ENCODE measurements at places on chromosomes 11 and 22.

DNA sequence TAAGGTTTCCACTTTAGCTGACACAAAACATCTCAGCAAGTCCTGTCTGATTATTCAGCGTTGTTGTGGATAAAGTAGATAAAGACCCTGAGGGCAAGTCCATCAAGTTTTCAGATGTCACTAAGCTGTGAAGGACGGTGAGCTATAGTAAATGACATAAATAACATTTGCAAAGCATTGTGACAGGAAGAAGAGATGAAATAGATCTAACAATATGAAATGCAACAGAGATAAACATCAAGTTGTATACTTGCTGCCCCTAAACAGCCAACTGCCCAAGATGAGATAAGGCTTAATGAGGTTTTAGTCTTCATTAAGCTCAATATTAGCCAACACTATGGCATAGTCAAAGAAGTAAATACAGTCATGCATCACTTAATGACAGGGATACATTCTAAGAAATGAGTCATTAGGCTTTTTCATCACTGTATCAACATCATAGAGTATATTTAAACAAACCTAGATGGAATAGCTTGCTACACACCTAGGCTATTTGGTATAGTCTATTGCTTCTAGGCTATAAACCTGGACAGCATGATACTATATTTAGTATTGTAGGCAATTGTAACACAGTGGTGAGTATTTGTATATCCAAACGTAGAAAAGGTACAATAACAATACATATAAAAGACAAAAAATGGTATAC is 625.1 kb upstream of the ANO5 start:
- DNase-seq: no peak

- no peak for DNase-seq
Observed at GRCh38 chr11:26696330-26696729, 25.5 kb downstream of the SLC5A12 start.

DNA sequence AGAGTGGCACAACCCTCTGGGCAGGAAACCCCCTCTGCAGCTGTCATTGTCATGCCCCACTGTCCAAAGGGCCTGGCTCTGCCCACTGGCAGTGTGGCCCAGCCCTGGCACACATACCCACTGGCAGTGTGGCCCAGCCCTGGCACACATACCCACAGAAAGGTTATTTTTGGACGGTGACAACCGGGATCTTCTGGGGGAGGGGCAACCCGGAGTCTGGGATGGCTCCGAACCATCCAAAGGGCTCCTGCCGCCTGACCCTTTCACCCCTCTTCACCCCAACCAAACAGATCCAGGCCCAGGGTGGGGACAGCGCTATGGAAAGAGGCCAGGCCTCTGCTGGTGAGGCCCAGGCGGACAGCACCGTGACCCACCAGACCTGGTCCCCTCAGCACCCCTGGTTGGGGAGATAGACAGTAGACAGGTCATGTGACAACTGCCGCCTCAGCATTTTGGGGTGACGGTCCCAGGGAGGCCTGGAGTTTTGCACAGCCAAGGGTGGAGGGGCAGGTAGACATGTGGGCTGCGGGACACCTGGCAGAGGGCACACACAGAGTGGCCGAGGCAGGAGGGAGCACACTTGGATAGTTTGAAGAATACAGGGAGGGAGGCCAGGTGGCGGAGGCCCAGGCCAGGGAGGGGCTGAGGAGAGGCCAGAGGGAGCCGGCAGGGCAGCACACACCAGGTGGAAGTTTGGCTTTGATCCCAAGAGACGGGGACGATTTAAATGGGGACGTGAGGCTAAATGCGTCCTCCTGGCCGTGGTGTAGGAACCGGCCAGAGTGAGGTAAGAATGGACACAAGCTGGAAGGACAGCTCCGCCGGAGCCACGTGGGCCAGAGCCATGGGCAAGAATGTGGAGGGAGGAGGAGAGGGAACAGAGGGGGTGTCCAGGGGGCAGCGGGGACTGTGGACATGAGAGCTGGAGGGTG is 2.9 kb downstream of the MAPK12 start:
- no peak for DNase-seq

GRCh38 chr11:75815345-75816168 is 547 bp downstream of the UVRAG start:
- DNase-seq: no peak

DNA sequence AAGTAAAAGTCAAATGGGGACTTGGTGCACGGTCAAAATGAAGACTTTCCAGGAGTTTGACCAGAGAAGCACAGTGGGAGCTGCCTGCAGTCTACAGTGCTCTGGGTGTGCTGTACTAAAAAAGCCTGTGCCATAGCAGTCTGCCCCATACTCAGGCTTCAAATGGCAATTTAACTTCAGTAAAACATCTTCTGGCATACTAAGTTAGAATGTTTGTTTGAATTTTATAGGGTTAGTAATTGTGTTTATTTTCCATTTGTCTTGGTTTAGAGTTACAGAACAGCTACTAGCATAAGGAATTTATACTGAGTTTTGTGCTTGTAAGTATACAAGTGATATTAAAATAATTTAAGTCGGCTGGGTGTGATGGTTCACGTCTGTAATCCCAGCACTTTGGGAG is 29.3 kb upstream of the LIPT2 start:
- DNase-seq: no peak

- DNase-seq: no peak
Observed at GRCh38 chr11:58647866-58648265, 25.4 kb downstream of the CNTF start.

DNA sequence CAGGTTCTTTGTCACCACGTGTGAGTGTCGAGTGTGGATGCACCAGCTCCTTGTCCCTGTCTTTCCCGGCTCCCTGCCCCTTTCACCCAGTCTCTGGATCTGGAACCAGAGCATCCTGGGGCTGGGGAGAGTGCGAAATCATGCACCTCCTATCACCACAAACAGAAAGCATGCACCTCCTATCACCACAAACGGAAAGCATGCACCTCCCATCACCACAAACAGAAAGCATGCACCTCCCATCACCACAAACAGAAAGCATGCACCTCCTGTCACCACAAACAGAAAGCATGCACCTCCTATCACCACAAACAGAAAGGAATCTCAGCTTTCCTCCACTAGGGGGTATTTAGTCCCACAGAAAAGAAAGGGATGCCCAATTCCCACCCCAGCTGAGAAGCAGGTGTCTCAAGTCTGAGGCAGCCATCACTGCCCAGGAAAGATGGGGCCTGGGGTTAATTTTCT is 5.9 kb upstream of the GLB1L3 start:
- DNase-seq: no peak

GRCh38 chr22:30474683-30475424 is 3.0 kb upstream of the SEC14L3 start:
- no peak for DNase-seq

GRCh38 chr11:108865406-108865805 is 200.5 kb downstream of the DDX10 start:
- DNase-seq: no peak

- no peak for DNase-seq
Observed at GRCh38 chr11:57368845-57369232, 12.1 kb downstream of the PRG3 start.

- DNase-seq: peak; percentile 99
Observed at GRCh38 chr11:2400069-2400761, at the start of gene TSSC4. TSS of gene TSSC4 (plus strand) at chr11:2400750. CDS start at chr11:2402634, 1,884 bp downstream.

DNA sequence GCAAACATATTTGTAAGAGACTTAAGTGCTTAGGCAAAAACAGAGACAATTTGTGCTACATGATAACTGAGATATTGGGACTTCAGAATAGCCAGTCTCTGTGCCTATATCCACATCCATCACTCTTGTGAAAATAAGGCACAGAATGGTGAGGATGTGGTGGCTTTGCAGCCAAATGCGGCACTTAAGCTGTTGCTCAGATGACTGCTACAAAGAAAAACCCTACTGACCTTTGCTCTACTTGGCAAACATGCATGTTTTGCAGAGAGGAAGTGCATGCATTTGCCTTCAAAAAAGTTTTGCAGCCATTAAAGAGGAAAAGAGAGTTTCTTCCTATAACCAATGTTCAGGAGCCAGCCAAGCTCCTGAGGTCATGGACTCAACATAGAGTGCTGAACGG is 675.0 kb upstream of the KIRREL3 start:
- no peak for DNase-seq

- no peak for DNase-seq
Observed at GRCh38 chr11:74948546-74948897, 369 bp downstream of the XRRA1 start.

GRCh38 chr22:42169055-42169469 is 38.5 kb upstream of the CYP2D6 start:
- no peak for DNase-seq

DNA sequence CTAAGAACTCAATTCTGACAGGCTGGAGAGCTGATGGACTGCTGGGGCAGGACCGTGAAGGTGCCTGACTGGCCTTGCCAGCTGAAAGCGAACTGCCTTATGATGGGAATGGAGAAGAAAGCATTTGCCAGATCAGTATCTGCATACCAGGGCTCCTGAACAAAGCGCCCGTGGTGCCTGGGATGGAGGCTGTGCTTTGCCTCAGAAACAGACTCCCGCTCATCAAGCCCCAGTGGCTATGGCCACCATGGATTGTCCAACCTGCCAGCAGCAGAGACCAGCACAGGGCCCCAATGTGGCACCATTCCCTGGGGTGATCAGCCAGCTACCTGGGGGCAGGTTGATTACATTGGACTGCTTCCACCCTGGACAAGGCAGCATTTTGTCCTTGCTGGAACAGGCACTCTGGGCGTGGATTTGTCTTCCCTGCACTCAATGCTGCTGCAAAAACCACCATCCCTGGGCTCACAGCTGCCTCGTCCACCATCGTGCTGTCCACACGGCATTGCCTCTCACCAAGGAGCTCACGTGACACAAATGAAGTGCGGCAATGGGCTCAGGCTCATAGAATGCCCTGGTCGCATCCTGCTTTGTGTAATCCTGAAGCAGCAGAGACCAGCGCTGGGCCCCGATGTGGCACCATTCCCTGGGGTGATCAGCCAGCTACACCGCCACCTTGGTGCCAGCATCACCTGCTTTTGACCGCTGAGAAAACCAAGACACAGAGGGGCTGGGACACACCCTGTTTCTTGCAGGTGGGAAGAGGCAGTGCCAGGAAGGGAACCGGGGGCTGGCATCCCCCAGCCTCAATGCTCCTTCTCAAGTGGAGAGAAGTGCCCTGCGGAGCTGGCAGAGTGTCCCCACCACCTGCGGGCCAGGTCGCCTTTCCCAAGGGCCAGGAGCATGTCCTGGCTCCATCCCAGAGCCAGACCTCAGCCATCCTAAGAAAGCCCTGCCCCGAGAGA is 1367.5 kb downstream of the BRD1 start:
- DNase-seq: no peak

GRCh38 chr11:120655589-120655988 is 144.0 kb downstream of the GRIK4 start:
- DNase-seq: no peak

DNA sequence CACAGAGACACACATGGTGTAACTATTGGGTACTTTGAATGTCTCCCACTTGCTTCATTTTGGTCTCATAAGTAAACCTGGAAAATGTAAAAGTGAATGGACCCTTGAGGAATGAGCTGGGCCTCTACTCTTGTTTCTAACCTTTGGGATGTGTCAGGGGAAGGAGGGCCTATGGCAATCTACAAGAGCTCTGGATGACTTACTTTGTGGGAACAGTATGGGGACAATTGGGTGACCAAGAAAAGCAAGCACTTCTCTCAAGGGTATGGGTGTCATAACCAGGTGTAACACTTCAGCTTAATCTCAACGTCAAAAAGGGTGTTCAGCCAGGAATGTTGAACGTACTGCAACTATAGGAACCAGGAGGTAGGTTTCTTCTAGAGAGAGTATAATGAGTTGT is 144.0 kb downstream of the OPCML start:
- DNase-seq: no peak

DNA sequence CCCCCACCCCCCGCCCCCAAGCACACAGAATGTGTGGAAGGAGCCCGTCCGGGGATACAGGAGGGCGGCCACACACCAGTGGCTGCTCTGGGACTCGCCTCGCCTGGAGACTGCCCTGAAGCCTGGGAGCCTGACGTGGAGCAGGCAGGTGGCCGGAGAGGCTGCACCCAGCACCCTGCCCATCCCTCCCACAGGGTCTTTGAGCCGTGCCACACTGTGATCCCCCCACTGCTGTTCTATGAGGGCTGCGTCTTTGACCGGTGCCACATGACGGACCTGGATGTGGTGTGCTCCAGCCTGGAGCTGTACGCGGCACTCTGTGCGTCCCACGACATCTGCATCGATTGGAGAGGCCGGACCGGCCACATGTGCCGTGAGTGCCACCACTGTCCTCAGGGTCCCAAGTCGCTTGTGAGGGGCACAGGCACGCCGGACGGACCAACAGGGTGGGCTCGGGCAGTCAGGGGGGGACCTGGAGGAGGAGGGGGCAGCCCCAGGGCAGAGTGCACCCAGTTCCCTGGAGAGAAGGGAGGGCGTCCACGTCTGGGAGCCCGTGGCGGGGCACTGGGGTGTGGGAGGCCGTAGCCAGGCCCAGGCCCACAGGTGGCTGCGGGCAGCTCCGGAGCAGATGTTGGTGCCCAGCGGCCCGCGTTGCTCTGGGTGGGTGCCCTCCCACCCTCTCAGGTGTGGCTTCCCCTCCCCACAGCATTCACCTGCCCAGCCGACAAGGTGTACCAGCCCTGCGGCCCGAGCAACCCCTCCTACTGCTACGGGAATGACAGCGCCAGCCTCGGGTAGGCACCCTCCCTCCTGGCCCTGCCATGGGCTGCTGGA is 27.0 kb upstream of the MUC5B start:
- no peak for DNase-seq

GRCh38 chr11:116202922-116203321 is 569.9 kb downstream of the BUD13 start:
- no peak for DNase-seq

DNA sequence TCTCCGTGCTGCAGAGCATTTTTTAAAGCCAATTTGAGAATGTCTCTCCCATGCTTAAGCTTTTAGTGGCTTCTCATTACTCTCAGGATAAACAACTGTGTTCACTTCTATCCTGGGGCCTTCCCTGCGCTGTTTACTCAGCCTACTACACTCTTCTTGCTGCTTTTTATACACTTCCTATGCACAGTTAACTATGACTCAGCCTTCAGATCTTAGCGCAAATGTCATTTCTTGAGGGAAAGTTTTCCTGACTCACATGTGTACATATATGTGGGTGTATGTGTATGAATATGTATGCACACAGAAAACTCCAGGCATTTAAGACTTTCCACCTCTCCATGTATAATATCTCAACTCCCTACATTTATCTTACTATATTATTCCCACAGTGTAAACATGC is 9.8 kb downstream of the THAP12 start:
- peak; percentile 58 for DNase-seq

DNA sequence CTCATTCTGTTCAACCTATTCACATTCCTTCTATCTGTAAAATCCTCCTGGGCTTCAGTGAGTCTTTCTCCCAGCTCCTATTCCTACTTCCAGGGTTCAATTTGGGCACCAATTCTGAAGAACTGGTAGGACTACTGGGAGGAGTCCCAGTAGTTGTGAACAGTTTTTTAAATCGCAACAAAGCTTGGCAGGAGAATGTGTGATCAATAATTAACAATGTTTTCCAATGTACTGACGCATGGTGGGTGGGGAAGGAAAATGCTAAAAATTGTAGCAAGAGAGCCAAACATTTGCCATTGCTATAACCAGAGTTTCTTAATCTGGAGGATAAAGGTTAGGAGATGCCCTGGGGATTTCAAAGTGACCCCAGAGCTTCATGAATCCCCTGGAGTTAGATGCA is 27.3 kb upstream of the PRSS23 start:
- no peak for DNase-seq
